ENCODE measurements at places on chromosomes 5 and 9. TPM values are rescaled to one million over a fixed set of nuclear protein-coding genes. Genes with fewer than 3 reads are reported as not detected.

GRCh38 chr5:142783601-142784341 lies 13.6 kb downstream of the ARHGAP26 start:
- peak; percentile 17 for DNase-seq

- no peak for DNase-seq
Measured at GRCh38 chr9:684941-685340, 156.6 kb upstream of the DMRT1 start.

DNA sequence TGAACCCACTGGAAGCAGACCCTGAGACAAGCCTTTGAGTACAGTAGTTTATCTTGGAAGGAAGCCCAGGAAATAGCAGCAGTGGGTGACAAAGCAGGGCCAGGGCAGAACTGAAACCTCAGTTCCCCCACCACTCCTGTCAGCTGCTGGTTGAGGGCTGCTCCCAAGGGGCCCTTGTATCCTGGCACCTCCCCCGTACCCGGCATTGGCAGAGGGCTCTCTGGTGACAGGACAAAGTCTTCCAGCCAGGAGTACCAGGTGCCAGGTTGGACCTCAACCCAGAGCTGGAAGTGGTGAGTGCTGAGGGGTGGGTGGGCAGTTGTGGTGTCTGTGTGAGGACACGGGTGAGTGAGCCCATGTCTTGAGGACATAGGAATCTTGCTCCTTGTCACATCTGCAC lies 123.3 kb downstream of the PHF2 start:
- DNase-seq, result no peak

DNA sequence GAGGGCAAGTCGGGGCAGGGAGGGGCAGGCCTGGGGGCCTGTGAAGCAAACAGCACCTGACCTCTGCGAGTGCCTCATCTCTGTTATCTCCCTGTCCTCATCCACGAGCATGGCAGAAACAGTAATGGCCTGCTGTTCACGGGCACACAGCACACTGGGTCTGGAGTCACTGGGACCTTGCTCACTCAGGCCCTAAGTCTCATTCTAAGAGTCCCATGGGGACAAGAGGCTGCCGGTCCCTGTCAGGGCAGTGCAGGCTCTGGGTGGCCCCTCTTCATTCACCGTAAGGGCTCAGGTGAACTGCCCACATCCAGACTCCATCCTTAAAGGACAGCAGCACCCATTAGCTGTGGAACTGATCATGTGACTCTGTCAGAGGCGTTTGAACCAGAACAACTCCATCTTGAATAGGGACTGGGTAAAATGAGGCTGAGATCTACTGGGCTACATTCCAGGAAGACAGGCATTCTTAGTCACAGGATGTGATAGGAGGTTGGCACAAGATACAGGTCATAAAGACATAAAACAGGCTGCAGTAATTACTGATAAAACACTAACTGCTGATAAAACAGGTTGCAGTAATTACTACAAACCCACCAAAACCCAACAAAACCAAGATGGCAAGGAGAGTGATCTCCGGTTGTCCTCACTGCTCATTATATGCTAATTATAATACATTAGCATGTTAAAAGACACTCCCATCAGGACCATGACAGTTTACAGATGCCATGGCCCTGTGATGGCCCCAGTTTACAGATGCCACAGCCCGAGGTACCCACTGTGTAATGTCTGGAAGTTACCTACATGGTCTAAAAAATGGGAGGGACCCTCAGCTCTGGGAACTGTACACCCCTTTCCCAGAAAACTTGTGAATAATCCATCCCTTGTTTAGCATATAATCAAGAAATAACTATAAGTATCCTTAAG lies 28.7 kb downstream of the BICD2 start:
- DNase-seq, result no peak

DNA sequence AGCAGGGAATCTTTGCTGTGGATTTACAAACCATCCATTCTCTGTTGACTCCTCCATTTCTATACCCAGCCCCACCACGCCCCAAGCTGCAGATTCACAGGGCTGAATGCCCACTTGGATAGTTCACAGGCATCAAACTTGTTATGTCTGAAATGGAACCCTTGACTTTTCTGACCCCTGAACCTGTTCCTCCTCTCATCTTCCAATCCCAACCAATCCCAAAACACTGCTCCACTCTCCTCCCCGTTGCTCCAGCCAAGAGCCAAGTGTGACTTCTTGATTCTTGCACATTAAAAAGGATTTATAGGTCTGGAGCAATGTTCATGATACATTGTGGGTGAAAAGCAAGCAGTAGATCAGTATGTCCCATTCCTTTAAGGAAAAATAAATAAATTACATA lies 145.6 kb downstream of the DAB2IP start:
- no peak for DNase-seq

DNA sequence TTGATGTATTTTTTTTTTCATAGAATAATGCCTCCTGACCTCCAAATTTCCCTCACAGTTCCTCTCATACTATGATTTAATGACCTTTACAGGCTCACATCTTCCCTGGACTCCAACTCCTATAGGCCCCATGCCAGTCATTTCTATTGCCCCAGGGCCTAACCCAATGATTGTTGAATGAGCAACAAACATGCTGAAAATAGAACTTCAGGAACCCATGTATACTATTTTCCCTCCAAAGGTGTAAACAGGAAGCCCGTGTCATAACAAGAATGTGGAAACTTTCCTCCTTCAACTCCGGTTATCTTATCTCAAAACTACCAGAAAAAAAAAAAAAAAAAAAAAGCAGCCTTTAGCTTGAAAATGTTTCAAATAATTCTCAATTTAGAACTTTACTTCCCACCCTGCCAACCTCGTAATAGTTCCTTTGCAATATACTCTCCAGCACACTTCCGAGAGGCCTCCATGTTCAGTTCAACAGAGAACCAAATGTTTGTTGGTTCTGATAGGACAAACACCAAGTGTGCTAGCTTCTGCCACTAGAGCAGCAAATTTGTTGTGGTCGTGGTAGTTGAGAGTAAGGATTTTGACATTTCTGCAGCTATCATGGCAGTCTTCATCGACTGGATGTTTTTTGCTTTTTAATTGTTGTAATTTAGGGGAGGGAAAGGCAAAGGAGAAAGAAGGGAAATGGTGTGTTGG lies 25.8 kb downstream of the TRPM6 start:
- DNase-seq, result no peak

DNA sequence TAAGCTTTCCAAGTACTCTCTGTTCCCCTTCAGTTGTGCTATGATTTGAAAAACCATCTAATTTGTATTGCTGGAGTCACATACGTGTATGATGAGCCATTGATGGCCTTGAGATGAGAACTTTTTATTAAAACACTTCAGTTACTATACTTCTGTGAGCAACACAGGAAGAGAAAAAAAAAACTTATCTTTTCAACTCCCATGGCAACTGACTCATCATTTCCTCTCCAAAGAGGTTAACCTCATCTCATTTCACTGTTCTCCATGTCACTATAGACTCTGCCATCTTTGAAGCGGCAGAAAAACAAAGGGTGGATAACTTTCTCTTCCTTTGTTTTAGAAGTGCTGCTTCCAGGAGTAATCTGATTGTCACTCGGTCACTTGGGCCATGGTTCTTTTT lies 104.3 kb upstream of the PCSK1 start:
- DNase-seq, result peak; percentile 75

DNA sequence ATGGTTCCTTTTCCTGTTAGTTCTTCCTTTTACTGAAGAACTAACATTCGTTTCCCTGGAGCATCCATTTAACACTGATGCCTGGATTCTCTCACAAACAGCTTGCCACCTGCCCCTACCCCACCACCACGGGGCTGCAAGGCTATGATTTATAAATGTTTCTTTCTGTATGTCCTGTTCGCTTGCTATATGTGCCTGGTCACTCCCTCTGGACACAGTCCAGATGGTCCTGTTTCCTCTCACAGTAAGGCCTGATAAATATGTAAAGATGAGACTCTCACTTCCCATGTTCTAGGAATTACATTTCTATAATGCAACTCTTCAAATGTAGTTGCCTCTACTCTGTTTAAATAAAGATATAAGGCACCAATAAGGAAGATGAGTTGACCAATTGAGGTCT lies 146.4 kb upstream of the SHB start:
- no peak for DNase-seq

DNA sequence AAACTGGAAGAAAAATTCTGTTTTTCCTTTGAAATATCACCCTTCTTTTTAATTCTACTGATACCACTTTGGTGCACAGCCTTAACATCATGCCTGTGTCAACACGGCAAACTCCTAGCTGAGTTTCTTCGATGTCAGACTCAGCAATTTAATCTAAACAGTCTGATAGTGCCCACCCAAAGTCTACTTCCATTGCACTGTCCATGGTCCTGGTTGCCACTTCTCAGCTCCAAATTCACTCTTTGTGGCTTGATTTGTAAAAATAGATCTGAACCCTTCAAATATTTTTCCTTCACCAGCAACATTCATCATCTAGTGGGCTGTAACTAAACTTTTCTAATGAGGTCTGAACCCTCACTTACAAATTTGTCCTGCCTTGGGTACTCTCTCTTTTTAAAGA lies 107.8 kb downstream of the NUDT12 start:
- DNase-seq, result no peak

GRCh38 chr5:60066502-60066901 lies 173.0 kb upstream of the PDE4D start:
- DNase-seq, result no peak

The PPP2CA gene
- 106 TPM for total RNA-seq

The TAF11L10 gene
- not detected for total RNA-seq

The MTREX gene
- total RNA-seq, result 73.3 TPM

The BTNL3 gene
- total RNA-seq, result not detected

The C8G gene
- total RNA-seq, result 2.2 TPM

The CNTNAP3B gene
- total RNA-seq, result not detected

The SLC35D2 gene
- total RNA-seq, result 29.8 TPM

Data from CD4-positive, alpha-beta memory T cell (primary cell).